ENCODE measurements at places on chromosomes 7 and 10.

DNA sequence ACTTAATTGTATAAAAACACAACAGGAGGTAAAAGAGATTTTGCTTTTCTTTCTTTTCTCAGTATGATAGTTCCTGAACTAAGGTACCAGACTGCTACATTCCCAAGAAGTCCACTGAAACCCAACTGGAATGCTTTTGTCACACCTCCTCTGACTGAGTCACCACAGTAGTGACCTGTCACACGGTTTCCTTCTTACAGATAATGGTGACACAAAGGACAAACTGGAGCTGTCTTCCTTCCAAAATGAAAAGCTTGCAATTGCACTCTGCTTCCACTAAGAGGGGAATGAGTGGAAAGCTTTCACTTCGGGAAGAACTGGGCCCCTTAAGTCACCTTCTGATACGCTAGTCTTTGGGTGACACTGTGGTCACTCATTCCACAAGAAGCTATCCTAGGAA is 122.2 kb downstream of the KMT2E start:
- peak; percentile 56 for DNase-seq

DNA sequence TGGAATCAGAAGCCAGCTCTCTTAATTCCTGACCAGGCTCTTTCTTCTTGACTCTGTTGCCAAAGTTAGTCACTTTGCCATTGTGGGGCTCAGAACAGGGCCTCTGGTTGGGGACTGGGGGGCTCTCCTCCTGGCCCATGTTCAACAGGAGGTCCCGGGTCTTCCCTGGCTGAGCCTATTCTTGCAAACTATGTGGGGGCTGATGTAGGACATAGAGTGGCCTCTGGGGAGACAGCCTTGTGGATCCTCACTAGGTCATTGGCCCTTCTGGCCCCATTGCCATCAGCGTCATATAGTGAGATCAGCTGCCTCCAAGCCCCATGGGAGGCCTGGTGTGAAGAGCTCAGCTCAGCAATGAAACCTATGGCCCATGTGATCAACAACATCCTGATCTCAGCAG is 77.6 kb upstream of the LEP start:
- no peak for DNase-seq

GRCh38 chr7:105877736-105878135 is 1.3 kb upstream of the ATXN7L1 start:
- DNase-seq = no peak

DNA sequence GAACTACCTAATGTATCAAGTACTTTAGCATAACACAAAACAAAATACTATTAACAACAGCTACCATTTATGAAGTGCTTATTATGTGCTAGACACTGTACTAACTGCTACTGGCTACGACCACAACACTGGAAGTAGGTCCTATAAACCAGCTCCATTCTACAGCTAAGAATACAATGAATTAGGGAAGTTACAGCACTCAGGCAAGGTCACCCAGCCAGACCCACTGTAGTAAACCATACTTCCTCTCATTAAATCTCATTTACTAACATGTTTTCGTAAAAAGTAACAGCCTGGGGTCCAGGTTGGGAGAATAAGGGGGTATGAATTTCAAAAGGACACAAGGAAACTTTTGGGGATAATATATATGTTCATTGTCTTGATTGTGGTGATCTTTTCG is 25.4 kb downstream of the NAPEPLD start:
- no peak for DNase-seq

DNA sequence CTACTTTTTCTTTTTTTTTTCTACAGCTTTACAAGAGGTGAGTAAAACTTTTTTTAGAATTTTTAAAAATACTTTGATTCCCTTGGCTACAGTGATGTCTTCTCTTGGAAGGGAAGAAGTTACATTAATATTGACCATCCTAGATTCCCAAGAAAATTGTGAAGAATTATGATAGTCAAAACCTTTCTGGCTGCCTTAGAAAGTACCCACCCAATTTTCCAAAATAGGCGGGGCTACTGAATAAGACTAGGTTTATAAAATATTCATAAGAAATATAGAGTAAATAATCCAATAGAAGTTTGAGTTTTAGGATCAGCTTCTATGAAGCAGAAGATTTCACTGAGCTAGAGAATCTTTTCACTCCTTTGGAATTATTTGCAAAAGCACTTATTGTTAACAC is 3.0 kb downstream of the COL1A2 start:
- DNase-seq = no peak

- no peak for DNase-seq
These were observed 128.4 kb upstream of the NPVF start for GRCh38 chr7:25356534-25357151.

- no peak for DNase-seq
These were observed 33.7 kb upstream of the DMBT1 start for GRCh38 chr10:122526892-122527291.

- DNase-seq = no peak
These were observed 89.7 kb upstream of the IKZF1 start for GRCh38 chr7:50214771-50215170.

- peak; percentile 7 for DNase-seq
These were observed 780 bp downstream of the CYP3A5 start for GRCh38 chr7:99679032-99679399.

GRCh38 chr10:43263551-43264343 is 3.1 kb downstream of the RASGEF1A start:
- DNase-seq = no peak

DNA sequence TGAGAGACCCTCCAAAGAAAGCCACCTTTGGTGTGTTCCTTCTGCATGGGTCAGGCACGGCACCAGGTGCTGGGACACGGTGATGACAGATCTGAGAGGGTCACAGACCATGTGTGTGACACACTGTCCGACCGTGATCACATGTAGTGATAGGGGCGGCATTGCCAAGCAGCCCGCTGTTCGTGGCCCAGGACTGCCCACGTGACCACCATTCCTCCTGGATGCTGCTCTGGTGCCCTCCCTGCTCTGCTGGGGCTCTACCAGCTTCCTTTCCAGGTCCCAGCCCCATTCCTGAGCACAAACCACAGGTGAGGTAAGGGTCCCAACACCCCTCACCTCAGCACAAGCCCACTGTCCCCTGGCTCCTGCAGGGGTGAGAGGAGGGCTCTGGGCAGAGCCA is 10.1 kb upstream of the SLC18A3 start:
- DNase-seq = no peak

- DNase-seq = no peak
These were observed 226.0 kb downstream of the C7orf25 start for GRCh38 chr7:42685911-42686310.

GRCh38 chr10:125444790-125445189 is 238.2 kb downstream of the TEX36 start:
- no peak for DNase-seq

- no peak for DNase-seq
These were observed 123.7 kb downstream of the AVL9 start for GRCh38 chr7:32618987-32619386.

DNA sequence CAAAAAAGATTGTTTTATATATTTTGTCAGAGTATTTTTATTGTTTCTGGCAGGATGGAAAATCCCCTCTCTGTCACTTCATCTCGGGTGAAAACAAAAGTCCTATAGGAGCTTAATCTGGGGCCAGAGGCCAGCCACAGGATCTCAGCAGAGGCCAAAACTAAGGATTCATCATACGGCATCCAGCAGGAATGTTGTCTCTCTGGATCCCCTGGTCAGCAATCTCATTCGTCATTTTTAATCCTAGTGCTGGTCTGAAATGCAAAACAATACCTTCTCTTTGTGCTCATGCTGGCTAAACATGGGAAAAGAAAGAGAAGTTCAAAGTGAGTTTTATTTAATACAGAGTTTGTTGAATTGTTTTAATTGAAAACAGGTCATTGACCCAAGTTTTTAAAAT is 482.5 kb upstream of the AUTS2 start:
- no peak for DNase-seq

DNA sequence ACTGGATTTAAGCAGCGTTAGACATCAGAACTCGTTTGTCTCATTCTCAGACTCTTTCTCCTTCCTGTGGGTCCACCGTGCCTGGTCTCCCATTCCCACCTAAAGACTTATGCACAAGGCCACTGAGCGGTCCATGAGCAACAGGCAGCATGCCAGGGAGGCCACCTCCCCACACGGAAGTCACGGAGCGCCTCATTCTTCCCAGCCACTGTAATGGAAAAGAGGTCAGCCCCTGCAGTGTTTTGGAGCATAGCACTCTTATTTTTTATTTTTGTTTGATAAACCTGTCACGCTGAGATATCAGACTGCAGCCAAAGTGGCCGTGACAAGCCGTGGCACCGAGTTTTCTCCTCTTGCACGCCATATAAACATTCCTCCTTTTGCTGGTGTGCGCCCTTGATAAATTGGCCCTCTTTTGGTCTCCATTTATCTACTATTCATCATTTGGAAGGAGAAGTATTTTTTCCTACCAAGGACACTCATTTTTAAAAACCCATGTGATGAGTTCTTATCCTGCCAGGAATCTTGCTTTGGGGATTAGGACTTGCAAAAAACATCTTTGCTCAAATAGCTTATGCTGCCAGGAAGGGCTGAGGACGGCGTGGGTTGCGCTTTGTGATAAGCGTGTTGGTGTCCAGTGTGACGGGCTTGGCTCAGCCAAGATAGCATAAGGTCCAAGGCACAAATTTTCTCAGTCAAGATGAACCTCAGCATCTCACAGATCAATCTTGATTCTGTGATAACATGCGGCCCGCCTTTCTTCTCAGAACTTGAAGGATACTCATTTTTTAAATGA is 206.0 kb downstream of the CCDC3 start:
- DNase-seq = no peak

- DNase-seq = peak; percentile 21
These were observed 315.8 kb upstream of the ZNF32 start for GRCh38 chr10:43964486-43964885.

- no peak for DNase-seq
These were observed 43.8 kb upstream of the DMBT1 start for GRCh38 chr10:122516734-122517133.

DNA sequence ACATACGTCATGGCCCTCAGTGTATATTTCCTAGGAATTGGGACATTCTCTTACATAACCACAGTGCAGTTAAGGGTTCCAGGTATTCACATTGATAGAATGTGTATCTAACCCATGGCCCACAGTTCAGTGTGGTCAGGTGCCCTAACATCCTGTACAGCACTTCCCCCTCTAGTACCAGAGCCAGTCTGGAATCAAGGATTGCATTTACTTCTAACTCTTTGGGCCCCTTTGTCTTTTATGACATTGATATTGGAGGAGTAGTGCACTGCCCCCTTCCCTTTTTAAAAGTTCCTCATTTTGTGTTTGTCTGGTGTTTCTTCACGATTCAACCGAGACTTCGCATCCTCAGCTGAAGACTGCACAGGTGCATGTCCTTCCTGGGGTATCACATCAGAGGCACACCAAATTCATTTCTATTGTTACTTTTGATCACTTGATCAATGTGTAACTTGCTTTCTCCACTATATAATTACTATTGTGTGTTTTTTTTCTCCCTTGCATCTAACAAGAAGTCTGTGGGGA is 22.4 kb upstream of the NPFFR1 start:
- no peak for DNase-seq

DNA sequence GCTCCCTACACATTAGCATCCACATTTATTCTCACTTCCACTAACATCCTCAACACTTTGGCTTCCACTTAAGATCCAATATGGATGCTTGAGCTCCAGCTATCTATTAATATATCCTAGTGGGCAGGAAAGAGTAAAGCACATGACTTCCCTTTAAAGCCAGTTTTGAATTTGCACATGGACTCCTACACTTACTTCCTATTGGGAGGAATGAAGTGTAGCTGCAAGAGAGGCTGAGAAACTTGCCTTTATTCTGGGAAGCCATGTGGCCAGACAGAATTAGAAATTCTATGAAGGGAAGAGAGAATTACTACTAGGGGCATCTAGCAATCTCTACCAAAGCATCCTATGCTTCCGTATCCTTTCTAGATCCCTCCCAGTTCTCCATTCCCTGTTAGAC is 3.0 kb upstream of the TSPAN14 start:
- no peak for DNase-seq

GRCh38 chr10:99519690-99520039 is 13.1 kb upstream of the NKX2-3 start:
- DNase-seq = no peak

GRCh38 chr10:70169649-70170364 is 507 bp downstream of the SAR1A start:
- no peak for DNase-seq

DNA sequence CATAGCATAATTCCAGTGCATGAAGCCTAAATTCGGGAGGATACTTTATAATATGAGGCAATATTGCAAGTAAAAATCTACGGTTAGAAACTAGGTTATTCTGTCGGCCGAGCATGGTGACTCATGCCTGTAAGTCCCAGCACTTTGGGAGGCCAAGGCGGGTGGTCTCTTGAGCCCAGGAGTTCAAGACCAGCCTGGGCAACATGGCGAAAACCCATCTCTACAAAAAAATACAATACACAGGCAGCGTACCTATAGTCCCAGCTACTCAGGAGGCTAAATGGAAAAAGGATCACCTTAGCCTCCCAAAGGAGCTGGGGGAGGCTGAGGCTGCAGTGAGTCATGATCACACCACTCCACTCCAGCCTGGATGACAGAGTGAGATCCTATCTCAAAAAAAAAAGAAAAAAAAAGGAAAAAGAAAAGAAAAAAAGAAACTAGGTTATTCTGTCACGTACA is 14.2 kb downstream of the SKAP2 start:
- no peak for DNase-seq

DNA sequence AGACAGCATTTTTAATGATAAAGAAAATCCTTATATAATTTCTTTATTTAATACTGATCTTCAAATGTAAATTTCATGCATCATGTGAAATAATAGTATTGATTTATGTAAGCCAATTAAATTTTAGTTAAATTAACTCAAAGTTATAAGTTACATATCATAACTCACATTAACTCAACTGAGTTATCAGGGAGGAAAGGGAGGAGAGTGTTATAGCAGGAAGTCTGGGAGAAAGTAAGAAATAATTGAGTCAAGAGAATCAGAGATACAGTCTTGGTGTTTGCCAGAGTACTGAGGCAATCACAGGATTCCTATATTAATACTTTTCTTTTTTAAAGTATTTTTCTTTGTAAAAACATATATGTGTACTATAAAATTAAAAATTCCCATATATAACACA is 4.0 kb downstream of the BICC1 start:
- no peak for DNase-seq

- no peak for DNase-seq
These were observed 163.6 kb downstream of the PTPRN2 start for GRCh38 chr7:158424011-158424410.

DNA sequence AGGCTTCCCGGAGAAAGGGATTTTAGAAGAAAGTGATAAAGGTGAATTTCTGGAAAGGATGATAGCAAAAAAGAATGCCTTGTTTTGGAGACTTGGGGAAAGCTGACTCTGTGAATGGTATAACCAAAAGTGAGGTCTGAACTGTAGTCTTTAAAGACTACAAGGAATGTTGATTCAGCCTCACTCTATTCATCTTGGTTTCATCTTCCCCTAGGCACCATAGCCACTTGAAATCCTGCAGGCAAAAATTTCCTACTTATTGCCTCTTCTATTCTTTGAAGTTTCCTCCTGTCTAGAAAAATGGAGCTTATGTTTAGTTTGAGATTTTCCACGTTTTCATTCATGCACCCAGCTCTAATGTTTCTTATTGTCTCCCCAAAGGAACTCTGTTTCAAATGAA is 518.0 kb downstream of the AUTS2 start:
- no peak for DNase-seq

Measured in kidney capillary endothelial cell (primary cell).